ENCODE measurements at places on chromosomes 1 and 21.

GRCh38 chr1:174883409-174883808 is 116.3 kb upstream of the CACYBP start:
- DNase-seq, result no peak

DNA sequence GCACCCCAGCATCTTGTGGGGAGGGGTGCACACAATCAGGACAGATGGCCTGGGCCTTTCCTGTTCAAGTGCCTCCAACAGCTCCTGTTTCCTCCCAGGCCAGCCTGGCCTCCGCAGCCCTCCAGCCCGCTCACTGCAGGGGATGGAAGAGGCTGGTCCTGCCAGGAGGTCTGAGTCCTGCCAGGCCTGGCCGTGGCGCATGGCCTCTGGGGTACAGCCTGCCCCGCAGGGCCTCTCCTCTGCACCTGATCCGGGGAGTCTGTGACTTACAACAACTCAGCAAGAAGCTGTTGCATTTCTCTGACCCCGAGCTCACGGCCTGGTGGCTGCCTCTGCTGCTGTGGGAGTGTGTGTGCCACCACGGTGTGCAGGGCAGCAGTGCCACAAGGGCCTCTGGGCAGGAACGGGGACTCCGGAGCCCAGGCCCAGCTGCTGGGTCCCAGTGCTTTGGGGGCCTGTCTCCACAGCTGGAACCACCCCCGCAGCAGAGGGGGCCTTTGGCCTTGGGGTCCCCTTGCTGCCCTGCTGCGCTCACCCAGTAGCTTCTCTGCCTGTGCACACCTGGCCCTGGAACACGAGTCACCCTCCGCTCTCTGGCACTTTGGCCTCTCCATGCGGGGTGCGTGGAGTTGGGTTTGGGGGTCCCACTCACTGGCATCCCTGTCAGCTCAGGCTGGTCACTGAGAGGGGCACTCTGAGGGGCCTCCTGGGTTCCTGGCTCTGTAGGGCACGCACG is 17.4 kb upstream of the LRRC3 start:
- DNase-seq, result no peak

GRCh38 chr1:219050086-219050821 is 123.4 kb upstream of the LYPLAL1 start:
- DNase-seq, result no peak

GRCh38 chr21:45713613-45714012 is 70.1 kb downstream of the PCBP3 start:
- DNase-seq, result no peak

GRCh38 chr1:18944810-18945209 is 11.7 kb downstream of the IFFO2 start:
- no peak for DNase-seq

GRCh38 chr21:42307106-42307505 is 8.1 kb downstream of the TFF3 start:
- DNase-seq, result no peak

DNA sequence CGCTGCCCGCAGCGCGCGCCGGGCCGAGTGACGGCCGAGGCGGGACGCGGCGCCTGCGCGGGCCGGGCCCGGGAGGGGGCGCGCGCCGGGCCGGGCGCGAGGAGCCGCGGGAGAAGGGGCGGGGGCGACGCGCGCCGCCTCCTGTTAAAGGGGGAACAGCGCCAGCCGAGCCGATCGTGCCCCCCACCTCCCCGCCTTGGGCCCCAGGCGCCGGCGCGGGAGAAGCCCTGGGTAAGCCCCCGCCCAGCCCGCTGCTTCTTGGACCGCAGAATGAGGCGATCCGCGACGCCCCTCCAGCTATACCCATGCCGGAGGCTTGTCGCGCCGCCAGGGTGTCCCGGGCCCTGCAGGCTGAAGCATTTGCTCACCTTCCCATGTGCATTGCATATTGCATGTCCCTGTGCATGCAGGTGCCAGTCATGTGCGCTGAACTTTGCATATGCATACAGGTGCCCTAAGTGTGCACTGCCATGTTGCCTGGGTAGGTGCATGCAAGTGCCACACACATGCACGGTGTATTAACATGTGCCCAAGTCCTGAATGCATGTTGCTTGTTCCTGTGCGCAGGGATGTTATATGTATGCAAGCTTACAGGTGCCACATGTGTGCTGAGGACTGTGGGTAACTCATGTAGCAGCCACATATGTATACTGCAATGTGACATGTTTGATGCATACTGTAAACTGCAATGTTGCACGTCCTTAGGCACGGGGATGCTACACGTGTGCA is at the start of gene ADGRB2:
Gene ADGRB2, minus strand, starts transcription at position 29 of the 729 bp plus-strand sequence. CDS start 7,119 bp downstream, outside the sequence.
- DNase-seq, result no peak

DNA sequence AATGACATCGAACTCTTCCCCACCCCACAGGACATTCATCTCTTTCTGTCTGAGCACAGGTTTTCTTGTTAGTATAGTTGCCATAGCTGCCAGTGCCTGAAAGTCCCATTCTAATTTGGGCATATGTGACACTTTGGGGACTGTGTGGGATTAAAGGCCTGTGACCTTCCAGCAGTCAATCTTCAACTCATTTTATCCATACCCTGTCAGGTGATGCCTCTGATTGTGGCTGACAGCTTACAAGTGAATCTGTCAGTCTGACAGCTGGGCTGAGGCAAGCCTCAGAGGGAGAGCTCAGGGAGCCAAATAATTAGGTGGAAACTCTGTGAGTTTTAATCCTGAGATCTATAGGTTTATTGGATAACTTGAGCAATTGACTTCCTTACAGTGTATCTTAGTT is 29.6 kb downstream of the ZCCHC17 start:
- DNase-seq, result no peak

DNA sequence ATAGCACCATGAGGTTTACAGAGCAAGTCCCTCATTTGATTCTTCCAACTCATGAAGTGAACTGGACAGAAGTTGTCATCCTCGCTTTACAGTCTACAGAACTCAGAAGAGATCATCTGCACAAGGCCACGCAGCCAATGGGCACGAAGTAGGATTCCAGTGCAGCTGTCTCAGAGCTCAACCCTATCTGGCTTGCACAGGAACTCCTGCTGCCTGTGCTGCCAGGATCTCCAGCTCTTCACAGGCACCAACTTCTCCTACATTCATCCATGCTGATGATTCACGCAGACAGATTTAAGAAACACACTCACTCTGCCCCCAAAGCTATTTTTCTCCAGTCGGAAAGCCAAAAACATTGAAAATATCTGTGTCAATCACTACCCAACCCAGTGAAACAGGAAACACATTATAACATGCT is 157.0 kb downstream of the RERE start:
- no peak for DNase-seq

GRCh38 chr1:177368255-177368654 is 197.5 kb downstream of the BRINP2 start:
- no peak for DNase-seq

GRCh38 chr21:36156815-36157670 is at the start of gene DOP1B:
Gene DOP1B (plus strand): TSS chr21:36156824. CDS start chr21:36164734, 7,910 bp downstream.
- DNase-seq, result no peak

DNA sequence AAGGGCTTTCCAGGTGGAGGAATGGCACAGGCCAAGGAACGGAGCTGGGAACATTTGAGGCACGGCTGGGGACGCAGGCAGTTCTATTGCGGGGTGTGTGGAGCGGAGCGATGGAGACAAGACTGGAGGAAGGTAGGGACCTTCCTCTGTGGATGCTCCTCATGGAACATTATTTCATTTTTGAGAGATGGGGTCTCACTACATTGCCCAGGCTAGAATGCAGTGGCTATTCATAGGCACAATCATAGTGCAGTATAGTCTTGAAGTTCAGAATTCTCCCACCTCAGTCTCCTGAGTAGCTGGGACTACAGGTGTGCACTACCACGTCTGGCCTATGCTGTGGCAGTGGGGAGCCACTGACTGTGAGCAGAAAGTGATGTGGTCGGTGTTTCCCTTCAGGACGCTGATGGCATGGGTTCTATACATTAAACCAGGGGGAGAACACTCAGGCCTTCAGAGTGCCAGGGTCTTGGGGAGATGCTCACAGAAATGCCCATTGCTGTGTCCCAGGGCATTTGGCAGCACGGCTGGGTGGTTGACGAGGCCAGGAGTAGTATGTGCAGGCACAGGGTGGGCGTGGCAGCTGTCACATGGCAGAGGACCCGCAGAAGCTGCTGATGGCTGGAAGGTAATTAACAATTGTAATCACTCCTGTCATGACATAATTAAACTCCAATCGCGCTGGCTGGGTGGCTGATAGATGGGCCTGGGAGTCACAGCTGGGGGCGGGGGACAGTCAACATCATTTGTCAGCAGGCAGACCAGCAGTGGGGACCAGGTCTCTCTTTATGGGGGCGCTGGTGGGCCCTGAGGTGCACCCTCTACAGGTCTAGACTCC is 40.8 kb upstream of the ACOT11 start:
- DNase-seq, result no peak

GRCh38 chr1:154151311-154151710 is 3.6 kb downstream of the NUP210L start:
- DNase-seq, result no peak

- no peak for DNase-seq
Measured at GRCh38 chr1:17021896-17022295, 10.2 kb upstream of the ATP13A2 start.

DNA sequence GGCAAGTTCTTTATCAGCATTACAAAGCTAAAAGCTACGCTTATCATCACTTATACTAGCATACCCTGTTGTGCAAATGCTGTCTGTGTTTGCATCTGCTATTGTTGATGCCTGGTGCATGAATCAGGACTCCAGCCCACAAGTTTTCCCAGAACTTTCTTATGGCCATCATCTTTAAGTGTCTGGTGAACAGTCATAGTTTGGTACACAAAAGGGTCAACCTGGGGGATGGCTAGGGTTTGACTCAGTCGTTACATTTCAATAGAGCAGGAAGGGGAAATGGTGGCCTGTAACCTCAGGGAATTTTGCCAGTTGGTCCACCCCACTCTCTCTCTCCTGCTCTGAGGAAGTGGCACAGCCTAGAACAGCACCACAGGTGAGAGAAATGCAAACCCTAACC is 35.4 kb downstream of the SELL start:
- DNase-seq, result no peak

GRCh38 chr21:44955798-44956175 is 16.0 kb downstream of the SLX9 start:
- DNase-seq, result no peak

GRCh38 chr1:22375601-22376000 is 76.0 kb upstream of the ZBTB40 start:
- DNase-seq, result no peak

DNA sequence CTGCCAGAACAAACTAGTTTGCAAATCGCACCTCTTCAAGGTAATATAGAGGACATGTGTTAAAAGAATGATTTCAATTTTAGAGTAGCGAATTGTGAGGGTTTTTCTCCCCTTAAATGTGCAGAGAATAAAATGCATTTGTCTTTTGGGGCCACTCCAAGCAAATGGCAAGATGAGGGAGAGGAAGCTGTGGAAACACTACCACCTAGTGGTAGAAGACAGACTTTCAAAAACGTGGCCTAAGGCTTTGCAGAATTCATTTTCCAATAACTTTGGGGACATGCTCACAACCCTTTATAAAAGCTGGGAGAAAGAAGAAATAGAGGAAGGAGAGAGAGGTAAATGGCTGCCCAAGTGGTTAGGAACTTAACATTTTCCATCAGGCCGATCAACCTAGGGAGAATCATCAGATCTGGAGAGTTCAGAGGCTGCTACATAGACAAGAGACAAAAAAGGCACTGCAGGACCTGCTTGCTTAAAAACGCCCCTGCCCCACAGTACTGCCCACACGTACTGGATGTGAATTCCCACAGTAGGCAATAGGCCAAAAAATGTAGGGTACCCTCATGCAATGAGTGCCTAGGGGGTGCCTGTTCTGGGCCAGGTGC is 15.7 kb upstream of the RCAN1 start:
- no peak for DNase-seq

GRCh38 chr1:6129313-6129712 is 50.8 kb downstream of the CHD5 start:
- no peak for DNase-seq

DNA sequence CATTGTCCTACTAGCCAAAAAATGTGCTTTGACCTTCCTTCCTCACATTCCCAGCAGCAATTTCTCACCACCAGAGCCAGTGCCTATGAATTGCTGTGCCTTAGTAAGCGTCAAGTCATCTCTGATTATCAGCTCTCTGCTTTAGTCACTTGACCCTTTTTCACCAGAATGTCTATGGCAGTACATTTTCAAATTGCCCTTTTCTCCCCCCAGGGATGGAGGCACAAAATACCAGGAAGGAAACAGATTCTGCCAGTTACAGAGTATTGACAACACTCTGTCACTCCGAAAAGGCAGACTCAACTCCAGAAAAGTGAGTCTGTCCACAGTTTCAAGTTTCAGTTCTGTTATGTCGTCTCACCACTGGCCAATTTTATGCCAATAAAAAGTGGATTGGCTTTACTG is 167.4 kb downstream of the TNFSF18 start:
- no peak for DNase-seq

DNA sequence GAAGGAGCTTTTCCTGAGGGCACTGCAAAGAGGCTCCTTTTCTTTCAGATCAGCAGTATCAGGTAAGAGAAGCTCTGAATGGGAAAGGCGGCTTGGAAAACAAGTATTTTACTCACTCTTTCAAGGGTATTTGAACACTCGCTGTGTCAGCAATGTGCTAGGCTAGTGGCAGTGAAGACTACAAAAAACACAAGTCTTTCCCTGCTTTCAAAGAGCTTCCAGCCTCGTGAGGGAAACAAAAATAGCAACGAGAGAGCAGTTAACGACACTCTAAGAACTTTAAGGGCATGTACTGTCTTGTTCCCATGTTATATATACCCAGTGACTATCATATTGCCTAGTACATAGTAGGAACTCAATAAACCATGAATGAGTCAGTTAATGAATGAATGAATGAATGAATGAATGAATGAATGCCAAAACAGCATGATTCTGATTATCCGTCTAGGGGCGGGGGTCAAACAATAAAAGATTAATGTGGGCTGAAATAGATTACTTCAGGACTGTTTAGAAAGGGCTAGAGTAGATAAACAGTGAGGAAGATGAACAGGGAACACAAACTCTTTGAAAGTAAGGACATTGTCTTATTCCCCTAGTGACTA is 14.2 kb upstream of the MCOLN3 start:
- no peak for DNase-seq

GRCh38 chr1:179828554-179829110 is 49.0 kb downstream of the TOR1AIP2 start:
- DNase-seq, result no peak

- no peak for DNase-seq
Measured at GRCh38 chr1:80036690-80037432, 1030.3 kb upstream of the ADGRL4 start.

DNA sequence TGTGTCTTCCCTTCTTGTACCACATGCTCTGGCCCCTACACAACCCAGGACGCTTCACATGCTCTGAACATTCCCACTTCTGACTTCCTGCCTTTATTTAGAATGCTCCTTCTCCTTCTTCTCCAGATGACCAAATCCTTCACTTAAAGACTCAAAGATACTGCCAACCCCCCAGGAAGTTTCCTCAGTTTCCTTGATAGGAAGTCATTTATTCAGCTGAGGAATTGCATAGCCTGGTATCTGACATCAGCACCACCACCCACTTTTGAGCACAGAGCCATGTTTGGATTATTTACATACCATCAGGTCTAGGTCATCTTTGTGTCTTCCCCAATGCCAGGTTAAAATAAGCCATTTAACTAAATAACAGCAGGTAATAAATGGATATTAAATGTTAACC is 42.4 kb downstream of the GFI1 start:
- no peak for DNase-seq
